ENCODE measurements at places on chromosomes 12 and 14. TPM values are rescaled to one million over a fixed set of nuclear protein-coding genes. Genes with fewer than 3 reads are reported as not detected.

Gene RD3L
- total RNA-seq = 7.6 TPM

DNA sequence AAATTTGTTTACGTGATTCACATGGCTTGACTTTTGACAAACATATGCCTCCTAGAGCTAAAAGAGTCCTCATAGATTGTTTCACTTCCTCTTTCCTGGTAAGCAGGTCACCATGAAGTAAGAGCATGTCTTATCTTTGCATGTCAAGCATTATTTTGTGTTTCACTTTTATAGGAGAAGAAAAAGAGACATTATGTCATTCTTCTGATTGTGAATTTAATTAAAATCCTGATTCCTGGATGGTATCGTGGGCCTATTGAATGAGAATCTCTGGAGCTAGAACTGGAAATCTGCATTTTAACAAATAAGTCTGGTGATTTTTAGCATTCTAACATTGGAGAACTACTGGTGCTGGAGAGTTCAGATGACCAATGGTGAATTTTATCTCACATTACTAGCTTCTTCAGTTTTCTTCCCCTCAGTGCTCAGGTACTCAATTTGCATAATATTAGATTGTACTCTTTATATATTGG lies 218.6 kb upstream of the ATP2B1 start:
- no peak overlapping the region for H3K4me3 ChIP-seq
- H3K27ac ChIP-seq = no peak overlapping the region
- H3K36me3 ChIP-seq = no peaks in the 10 kb centered on the region

DNA sequence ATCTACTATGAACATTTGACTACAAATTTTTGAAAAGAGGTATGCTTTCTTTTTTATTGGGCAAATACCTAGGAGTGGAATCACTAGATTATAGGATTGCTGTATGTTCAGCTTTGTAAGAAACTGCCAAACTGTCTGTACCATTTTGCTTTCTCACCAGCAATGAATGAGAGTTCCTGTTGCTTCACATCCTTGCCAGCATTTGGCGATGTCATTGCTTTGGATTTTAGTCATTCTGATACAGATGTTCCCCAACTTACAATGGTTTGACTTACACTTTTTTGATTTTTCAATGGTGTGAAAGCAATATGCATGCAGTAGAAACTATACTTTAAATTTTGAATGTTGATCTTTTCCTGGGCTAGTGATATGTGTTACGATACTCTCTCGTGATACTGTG lies 328.7 kb downstream of the RAD51B start:
- H3K4me1 ChIP-seq = no peaks in the 10 kb centered on the region
- no peaks in the 10 kb centered on the region for H3K36me3 ChIP-seq
- no peak for DNase-seq
- no peaks in the 10 kb centered on the region for H3K27me3 ChIP-seq
- no peak overlapping the region for H3K27ac ChIP-seq

DNA sequence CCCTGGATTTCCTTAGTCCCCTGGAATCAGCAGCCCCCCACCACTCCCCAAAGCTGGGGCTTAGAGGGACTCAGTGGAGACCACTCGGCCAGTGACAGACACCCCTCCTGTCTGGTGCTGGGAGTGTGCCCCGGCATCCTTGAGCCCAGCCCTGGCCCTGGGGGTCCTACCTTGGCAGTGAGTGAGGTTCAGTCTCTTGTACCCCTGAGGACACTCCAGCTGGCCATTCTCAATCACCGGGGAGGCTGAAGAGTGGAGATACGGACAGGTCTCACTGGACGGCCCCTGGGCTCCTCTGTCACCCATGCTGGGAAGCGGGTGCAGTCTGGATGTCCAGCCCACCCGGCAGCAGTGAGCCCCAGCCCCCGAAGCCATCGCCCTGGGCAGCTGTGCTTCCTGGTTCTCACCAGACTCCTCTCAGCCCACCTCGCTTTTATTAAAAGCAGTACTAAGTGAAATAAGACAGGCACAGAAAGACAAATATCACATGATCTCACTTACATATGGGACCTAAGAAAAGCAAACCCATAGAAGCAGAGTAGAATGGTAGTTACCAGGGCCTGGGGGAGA lies 42.3 kb downstream of the ISCA2 start:
- H3K4me3 ChIP-seq = no peak overlapping the region
- no peaks in the 10 kb centered on the region for H3K27me3 ChIP-seq
- no peaks in the 10 kb centered on the region for H3K4me1 ChIP-seq
- H3K27ac ChIP-seq = no peak overlapping the region

GRCh38 chr12:40646911-40647310 lies 45.3 kb upstream of the CNTN1 start:
- H3K4me3 ChIP-seq = no peak overlapping the region
- H3K27ac ChIP-seq = no peak overlapping the region
- H3K4me1 ChIP-seq = no peaks in the 10 kb centered on the region
- H3K36me3 ChIP-seq = no peaks in the 10 kb centered on the region
- DNase-seq = no peak

- H3K27me3 ChIP-seq = no peaks in the 10 kb centered on the region
- no peaks in the 10 kb centered on the region for H3K36me3 ChIP-seq
- H3K4me1 ChIP-seq = no peaks in the 10 kb centered on the region
- peak overlapping the region; percentile 43 for H3K27ac ChIP-seq
- no peak for DNase-seq
Observed at GRCh38 chr12:5586201-5586600, 154.3 kb downstream of the NTF3 start.

GRCh38 chr12:14773685-14774073 lies 29.6 kb downstream of the WBP11 start:
- H3K4me1 ChIP-seq = peaks cover 27% of the 10 kb centered on the region
- peak overlapping the region; percentile 88 for H3K4me3 ChIP-seq
- peak overlapping the region; percentile 97 for H3K27ac ChIP-seq

Gene CFAP54
- not detected for total RNA-seq

Gene POLE2
- total RNA-seq = not detected

Gene CCDC175
- not detected for total RNA-seq

- DNase-seq = no peak
- no peaks in the 10 kb centered on the region for H3K4me1 ChIP-seq
- H3K4me3 ChIP-seq = no peak overlapping the region
- no peaks in the 10 kb centered on the region for H3K36me3 ChIP-seq
- no peaks in the 10 kb centered on the region for H3K27me3 ChIP-seq
Observed at GRCh38 chr14:55417955-55418354, 6.3 kb upstream of the ATG14 start.

DNA sequence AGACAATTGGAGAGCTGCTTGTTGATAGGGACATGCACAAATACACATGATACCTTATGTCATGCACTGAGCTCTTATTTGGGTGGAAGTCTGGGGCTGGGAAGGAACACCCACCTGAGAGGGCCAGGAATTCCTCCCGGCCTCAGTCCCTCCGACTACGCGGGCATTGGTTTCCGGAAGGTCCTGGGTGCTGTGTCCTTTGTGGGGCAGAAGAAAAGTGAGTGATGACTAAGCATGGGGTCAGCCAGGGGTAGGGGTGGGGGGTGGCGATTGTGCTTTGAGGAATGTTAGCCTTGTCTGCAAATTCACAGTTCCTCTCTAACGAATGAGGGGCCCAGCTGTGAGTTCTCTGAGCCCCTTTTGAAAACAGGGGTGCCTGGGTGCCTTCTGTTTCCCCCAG lies 798 bp downstream of the CELA1 start:
- no peak for DNase-seq
- no peak overlapping the region for H3K4me3 ChIP-seq
- no peaks in the 10 kb centered on the region for H3K27me3 ChIP-seq
- H3K36me3 ChIP-seq = no peaks in the 10 kb centered on the region
